ENCODE measurements at places on chromosomes 3 and 15.

- no peak for DNase-seq
These were observed 35.3 kb downstream of the ANXA2 start for GRCh38 chr15:60362321-60363086.

DNA sequence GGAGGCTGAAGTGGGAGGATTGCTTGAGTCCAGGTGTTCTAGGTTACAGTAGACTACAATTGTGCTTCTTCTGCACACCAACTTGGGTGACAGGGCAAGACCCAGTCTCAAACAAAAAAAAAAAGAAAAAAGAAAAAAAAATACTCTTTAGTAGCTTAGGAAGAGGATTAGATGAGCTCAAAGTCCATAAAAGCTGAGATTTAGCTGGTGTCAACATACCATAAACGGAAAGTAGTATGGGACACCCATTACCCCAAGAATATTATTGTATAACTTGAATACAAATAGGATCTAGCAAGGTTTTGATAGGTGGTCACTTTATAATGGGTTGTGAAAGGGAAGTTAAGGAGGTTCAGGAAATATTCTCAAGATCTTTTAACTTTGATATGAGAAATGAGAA is 38.0 kb upstream of the ULK4 start:
- DNase-seq = no peak

DNA sequence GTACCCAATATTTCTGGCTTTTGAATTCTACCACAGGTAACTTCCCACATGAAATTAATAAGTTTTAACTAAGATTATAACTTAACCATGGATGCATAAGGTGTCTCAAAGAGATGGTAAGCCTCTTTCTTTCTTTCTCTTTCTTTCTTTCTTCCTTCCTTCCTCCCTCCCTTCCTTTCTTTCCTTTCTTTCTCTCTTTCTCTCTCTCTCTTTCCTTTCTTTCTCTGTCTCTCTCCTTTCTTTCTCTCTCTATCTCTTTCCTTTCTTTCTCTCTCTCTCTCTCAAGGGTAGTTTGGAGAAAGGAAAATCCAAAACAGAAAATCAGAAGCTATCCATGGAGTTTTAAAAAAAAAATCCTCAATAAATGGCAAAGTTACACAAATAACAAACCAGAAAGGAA is 10.4 kb upstream of the MTMR14 start:
- DNase-seq = no peak

GRCh38 chr3:183782576-183783276 is 42.7 kb downstream of the MAP6D1 start:
- DNase-seq = no peak

- DNase-seq = no peak
These were observed 25.9 kb downstream of the ZIC4 start for GRCh38 chr3:147380387-147380951.

GRCh38 chr15:97748576-97748975 is 211.9 kb upstream of the ARRDC4 start:
- DNase-seq = no peak

- no peak for DNase-seq
These were observed 17.7 kb upstream of the CADPS start for GRCh38 chr3:62892951-62893350.

GRCh38 chr3:50466177-50466576 is 37.3 kb downstream of the CACNA2D2 start:
- no peak for DNase-seq

DNA sequence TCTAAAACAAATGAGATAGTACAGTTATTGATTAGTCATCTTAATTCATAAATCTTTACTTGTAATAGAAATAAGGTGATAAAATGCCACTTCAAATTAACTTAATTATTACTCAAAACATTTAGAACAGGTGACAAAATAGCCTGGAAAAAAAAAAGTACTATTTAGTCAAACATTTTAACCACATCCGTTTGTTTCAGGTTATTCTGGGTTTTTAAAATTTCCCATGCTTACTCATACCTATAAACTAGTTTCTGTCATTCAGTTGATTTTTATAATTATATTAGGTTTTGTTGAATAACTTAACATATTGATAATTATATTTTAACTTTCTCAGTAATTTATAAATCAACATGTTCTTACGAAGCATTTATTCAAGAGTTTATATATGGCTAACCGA is 483.0 kb downstream of the ROBO1 start:
- no peak for DNase-seq

DNA sequence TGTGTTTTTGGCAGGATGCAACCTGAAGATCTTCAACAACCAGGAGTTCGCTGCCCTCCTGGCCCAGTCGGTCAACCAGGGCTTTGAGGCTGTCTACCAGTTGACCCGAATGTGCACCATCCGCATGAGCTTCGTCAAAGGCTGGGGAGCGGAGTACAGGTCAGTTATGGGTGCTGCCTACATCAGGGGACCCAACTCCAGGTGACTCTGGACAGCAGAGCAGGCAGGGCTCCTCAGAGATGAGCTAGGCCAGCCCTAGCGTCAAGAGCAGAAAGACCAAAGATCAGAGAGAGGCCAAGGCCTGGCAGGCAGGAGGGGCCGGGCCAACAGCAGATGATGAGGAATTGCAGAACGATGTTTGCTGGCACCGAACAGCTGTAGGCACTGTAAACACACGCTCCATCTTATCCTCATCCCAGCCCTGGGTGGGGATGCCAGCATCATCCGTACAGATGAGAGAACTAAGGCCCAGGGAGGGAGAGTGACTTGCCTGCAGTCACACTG is 67.1 kb downstream of the AAGAB start:
- DNase-seq = no peak

DNA sequence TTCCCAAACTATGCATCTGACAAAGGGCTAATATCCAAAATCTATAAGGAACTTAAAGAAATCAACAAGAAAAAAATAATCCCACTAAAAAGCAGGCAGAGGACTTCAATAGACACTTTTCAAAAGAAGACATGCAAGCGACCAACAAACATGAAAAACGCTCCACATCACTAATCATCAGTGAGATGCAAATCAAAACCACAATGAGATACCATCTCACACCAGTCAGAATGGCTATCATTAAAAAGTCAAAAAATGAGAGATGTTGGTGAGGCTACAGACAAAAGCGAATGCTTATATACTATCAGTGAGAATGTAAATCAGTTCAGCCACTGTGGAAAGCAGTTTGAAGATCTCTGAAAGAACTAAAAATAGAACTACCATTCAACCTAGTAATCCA is 20.2 kb downstream of the CFAP44 start:
- no peak for DNase-seq
